ENCODE measurements at places on chromosomes 2 and 18. TPM values are rescaled to one million over a fixed set of nuclear protein-coding genes. Genes with fewer than 3 reads are reported as not detected.

Gene C1QL2
- not detected for total RNA-seq

Gene CCDC142
- total RNA-seq, result 20.3 TPM

Gene KCNS3
- 2.4 TPM for total RNA-seq

Gene CFAP221
- total RNA-seq, result not detected

Gene DAPL1
- total RNA-seq, result not detected

Gene DCDC2C
- total RNA-seq, result not detected

Gene RBM43
- 6.5 TPM for total RNA-seq

Gene CCDC141
- total RNA-seq, result not detected

Gene POMC
- 0.69 TPM for total RNA-seq

Gene CEP76
- total RNA-seq, result 8.8 TPM

Gene FRZB
- total RNA-seq, result 0.09 TPM

Gene CD207
- total RNA-seq, result not detected

Gene TBC1D8
- 30.6 TPM for total RNA-seq

Gene PRKAG3
- total RNA-seq, result not detected

Gene IL37
- not detected for total RNA-seq

Gene CCDC74B
- 1.6 TPM for total RNA-seq

Gene PLGLB2
- 2.1 TPM for total RNA-seq

Gene ARPC2
- total RNA-seq, result 455 TPM

Gene LGALSL
- total RNA-seq, result 2.3 TPM

Gene TTC27
- total RNA-seq, result 20.1 TPM

Gene ATP6V1C2
- total RNA-seq, result not detected

Gene TANC1
- total RNA-seq, result 99.4 TPM

Gene NABP1
- 47.6 TPM for total RNA-seq

Gene ERFE
- 1.2 TPM for total RNA-seq
